ENCODE measurements at places on chromosomes 6 and 20.

- no peak for DNase-seq
Observed at GRCh38 chr6:108966855-108967755, 118.9 kb downstream of the ARMC2 start.

DNA sequence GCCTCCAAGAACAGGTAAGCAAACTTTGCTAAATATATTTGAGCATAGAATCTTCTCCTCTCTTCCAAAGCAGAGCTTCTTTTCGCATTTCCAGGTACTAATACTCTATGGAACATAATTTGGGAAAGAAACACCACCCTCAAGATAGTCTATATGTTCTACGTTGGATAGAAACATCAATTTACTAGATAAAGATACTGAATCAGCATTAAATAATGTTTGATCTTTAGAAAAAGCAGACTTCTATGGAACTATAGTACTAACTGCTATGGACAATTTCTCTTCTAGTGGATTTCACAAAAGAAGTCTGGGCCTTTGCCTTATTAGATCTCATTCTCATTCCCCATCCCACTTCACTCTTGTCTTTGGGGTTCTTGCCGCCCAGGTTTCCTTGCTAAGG is 103.0 kb downstream of the CDK19 start:
- DNase-seq = no peak

DNA sequence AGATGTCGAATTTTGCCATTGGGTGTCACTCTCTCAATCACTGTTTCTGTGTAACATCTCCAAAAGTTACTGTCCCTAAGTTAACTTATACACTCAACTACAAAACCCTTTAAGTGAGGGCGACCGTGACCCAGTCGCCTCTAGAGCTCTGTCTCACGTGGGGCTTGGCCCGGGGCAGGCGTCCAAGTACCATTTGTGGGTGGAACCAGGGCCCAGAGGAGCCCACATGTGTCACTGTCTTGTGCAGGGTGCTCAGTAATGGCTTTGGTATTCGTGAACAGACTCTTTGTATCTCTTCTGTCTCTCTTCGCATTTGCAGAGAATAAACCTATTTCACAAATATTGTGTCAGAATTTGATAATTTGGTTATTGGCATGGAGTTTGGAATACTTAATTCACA is 109.9 kb upstream of the THBS2 start:
- DNase-seq = no peak

GRCh38 chr6:154412106-154412820 is 55.7 kb upstream of the IPCEF1 start:
- no peak for DNase-seq

DNA sequence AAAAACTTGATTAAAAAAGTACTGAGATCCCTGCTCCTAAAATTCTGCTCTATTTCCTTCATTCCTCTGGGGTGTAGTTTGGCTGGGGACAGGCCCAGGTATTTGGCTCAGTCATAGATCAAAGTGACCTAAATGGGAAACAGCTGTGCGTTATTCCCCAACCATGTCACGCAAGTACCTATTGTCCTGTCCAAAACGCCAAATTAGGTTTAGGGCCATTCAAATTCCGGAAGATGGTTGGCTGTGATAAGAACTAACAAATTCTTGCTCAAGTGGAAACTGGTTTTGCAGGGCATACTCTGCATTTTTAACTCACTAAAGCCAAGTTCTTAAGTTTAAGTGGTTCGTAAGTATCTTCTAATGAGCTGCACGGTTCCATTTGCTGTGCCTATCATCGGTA is 147.6 kb upstream of the TMEM170B start:
- DNase-seq = no peak

DNA sequence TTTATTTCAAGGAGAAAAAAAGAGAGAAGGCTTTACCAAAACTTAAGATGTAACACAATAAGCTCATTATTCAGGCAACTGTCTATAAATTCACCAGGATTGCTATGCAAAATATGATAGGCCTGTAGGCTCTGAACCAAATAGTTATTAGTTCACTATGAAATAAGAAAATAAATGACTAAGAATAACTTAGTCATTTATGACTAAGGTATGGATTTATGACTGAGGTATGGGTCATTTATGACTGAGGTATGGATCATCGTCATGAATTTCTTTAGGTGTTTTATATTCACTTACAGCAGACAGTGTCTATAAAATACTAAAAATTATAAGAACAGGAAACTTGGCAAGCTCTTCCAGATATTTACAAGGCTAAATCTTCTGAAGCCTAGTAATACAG is 52.1 kb upstream of the SNX9 start:
- DNase-seq = no peak
